ENCODE measurements at places on chromosomes 7 and 10. TPM values are rescaled to one million over a fixed set of nuclear protein-coding genes. Genes with fewer than 3 reads are reported as not detected.

Gene HOXA6
- total RNA-seq: 5.8 TPM

Gene ZNF425
- total RNA-seq: 4.5 TPM

Gene HOXA2
- total RNA-seq: 0.30 TPM

Gene PAX4
- not detected for total RNA-seq

Gene PDE6C
- not detected for total RNA-seq

Gene ENO4
- 0.05 TPM for total RNA-seq

Gene ZNF365
- total RNA-seq: 2.8 TPM

Gene LRRN3
- 3.2 TPM for total RNA-seq

Gene IFIT5
- total RNA-seq: 19.7 TPM

Gene EIF4EBP2
- 43.9 TPM for total RNA-seq

Gene LMBR1
- 51.7 TPM for total RNA-seq

Gene ANKRD7
- 0.97 TPM for total RNA-seq

Gene PDLIM1
- 7.9 TPM for total RNA-seq

Gene HABP2
- total RNA-seq: not detected

Gene WDR86
- 8.6 TPM for total RNA-seq

Gene SPDYE8
- total RNA-seq: not detected

Gene GIMAP7
- not detected for total RNA-seq

Gene PPP1R17
- not detected for total RNA-seq

Gene SUN3
- not detected for total RNA-seq

Gene MCU
- 41.9 TPM for total RNA-seq

Gene MYOF
- total RNA-seq: 385 TPM

Gene TFPI2
- 649 TPM for total RNA-seq

Gene LIPJ
- not detected for total RNA-seq

Gene SH2D4B
- total RNA-seq: not detected

Gene LGI1
- total RNA-seq: not detected

Gene LIPN
- total RNA-seq: not detected

Gene TIMM23B
- total RNA-seq: 22.9 TPM

Gene CLDN3
- total RNA-seq: not detected

Gene MYPN
- under 0.01 TPM for total RNA-seq

Gene LCOR
- 15.7 TPM for total RNA-seq

Gene PRPS1L1
- not detected for total RNA-seq

Gene INHBA
- 257 TPM for total RNA-seq

Gene SRRM3
- 0.30 TPM for total RNA-seq

Gene PIK3AP1
- total RNA-seq: 0.89 TPM

Gene TACR2
- total RNA-seq: under 0.01 TPM

Gene CREB5
- 4.5 TPM for total RNA-seq

Gene OPN1SW
- total RNA-seq: not detected

Gene TYW1B
- total RNA-seq: 5.1 TPM

Gene OR2A5
- total RNA-seq: not detected

Gene TRIM50
- not detected for total RNA-seq

Gene PNLIP
- total RNA-seq: not detected

Gene ITGA8
- under 0.01 TPM for total RNA-seq

Gene GPNMB
- total RNA-seq: 37.2 TPM

Gene VWA2
- not detected for total RNA-seq

Gene AKR1D1
- total RNA-seq: not detected

Gene WAPL
- 57.8 TPM for total RNA-seq

Gene MSS51
- total RNA-seq: 2.7 TPM

Gene SNCG
- 3.3 TPM for total RNA-seq

Gene CALCR
- total RNA-seq: not detected

Gene GSTK1
- total RNA-seq: 66.2 TPM

Gene NKX6-2
- total RNA-seq: not detected

Gene RAMP3
- not detected for total RNA-seq
